Bladder microvascular endothelial cell (primary cell): ENCODE measurements at places on chromosomes 6 and 20. TPM values are rescaled to one million over a fixed set of nuclear protein-coding genes. Genes with fewer than 3 reads are reported as not detected.

The GHRH gene
- not detected in 2 replicates for total RNA-seq

The TTLL9 gene
- 0.13 and 0.16 TPM in 2 replicates for total RNA-seq

The TRIM15 gene
- total RNA-seq: not detected in 2 replicates

The IL17A gene
- not detected in 2 replicates for total RNA-seq

The OTOR gene
- total RNA-seq: not detected in 2 replicates

The KIAA1755 gene
- 0.16 and 0.44 TPM in 2 replicates for total RNA-seq

The NOX3 gene
- not detected in 2 replicates for total RNA-seq

The ZSCAN23 gene
- 1.5 TPM in 2 replicates for total RNA-seq

The NHSL1 gene
- 13.4 and 63.3 TPM in 2 replicates for total RNA-seq

The GLO1 gene
- 88.2 and 99.8 TPM in 2 replicates for total RNA-seq

The MYMX gene
- 0.31 and 0.49 TPM in 2 replicates for total RNA-seq

The TOX2 gene
- total RNA-seq: 0.97 and 1.7 TPM in 2 replicates

The CST4 gene
- total RNA-seq: not detected in 2 replicates

The EYS gene
- not detected in 2 replicates for total RNA-seq

The WFDC10B gene
- not detected in 2 replicates for total RNA-seq

The SNX14 gene
- total RNA-seq: 100 and 182 TPM in 2 replicates

The ELOVL2 gene
- not detected in 2 replicates for total RNA-seq

The WTAP gene
- 77.5 and 97.7 TPM in 2 replicates for total RNA-seq

The HRH3 gene
- not detected in 2 replicates for total RNA-seq

The MYLK2 gene
- total RNA-seq: 0.49 and 16.7 TPM in 2 replicates

The CCDC170 gene
- total RNA-seq: under 0.01 TPM in 1 of 2 replicates, not detected in the other

The SLC17A3 gene
- not detected in 2 replicates for total RNA-seq

The WFDC2 gene
- not detected in 2 replicates for total RNA-seq

The BCAS1 gene
- total RNA-seq: not detected in 2 replicates

The KHDRBS2 gene
- not detected in 2 replicates for total RNA-seq
